ENCODE measurements at places on chromosomes 6 and 20.

DNA sequence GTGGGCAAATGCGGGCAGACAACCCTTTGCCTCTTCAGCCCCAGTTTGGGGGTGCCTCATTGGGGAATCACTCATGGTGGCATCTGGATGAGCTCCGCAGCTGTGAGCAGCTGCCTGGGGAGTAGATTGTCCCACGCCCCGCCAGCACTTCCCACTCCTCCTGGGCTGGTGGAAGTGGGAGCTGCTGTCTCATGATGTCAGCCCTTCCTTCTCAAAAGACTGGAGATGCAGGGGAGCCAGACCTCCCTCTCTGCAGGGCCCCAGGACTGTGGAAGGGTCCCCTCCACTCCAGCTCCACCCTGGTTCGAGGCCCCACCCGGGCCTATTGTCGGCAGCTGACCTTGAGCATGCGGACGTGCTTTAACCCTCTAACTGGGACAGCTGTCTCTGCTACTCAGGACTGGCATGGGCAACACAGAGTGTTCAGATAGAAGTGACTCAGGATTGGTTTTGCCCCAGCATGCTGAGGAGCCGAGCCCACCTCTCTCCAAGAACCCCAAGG, 2.0 kb downstream of the UNC93A start:
- peaks cover 3% of the 10 kb centered on the region for H3K36me3 ChIP-seq
- no peak overlapping the region for H3K27ac ChIP-seq
- no peak for DNase-seq
- peaks cover 17% of the 10 kb centered on the region for H3K27me3 ChIP-seq

DNA sequence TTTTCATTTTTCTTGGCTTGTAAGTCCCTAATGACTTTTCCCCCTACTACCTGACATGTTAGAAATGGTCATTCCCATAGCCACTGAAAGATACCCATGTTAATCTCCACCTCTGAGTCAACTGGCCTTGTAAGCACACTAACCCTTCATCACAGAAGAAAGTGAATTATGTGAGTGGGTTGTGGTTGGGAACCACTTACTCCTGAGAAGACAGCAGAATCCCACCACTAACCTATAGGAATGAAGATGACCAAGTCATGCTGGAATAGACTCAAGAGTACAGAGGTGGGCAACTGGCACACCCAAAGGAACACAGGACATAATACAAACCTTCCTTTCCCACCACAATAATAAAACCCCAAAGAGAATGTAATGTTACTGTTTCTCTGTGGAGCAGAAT, 30.1 kb downstream of the RAMACL start:
- H3K4me3 ChIP-seq, result no peak overlapping the region
- no peak overlapping the region for H3K27ac ChIP-seq
- H3K27me3 ChIP-seq, result peaks cover 6% of the 10 kb centered on the region
- peaks cover 11% of the 10 kb centered on the region for H3K4me1 ChIP-seq
- H3K36me3 ChIP-seq, result peaks cover 10% of the 10 kb centered on the region
- DNase-seq, result no peak

DNA sequence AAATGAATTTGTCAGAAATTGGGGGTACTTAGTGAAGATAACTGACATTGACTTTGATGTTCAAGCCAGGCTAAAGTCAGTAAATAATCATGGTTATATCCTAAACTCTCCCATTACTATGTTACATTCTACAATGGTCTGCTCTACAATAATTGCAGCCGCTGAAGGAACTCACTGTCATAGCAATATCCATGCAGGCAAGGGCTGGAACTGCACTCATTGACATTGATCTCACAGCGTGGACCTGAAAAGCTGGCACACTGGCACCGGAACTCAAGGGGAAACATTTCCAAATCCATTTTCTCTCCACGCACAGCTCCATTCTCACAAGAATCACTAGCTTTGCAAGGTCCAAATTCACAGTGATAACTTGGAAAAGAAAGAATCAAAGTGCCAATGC, 702.7 kb downstream of the EYS start:
- H3K27ac ChIP-seq, result no peak overlapping the region
- H3K4me3 ChIP-seq, result no peak overlapping the region
- H3K27me3 ChIP-seq, result no peaks in the 10 kb centered on the region
- no peaks in the 10 kb centered on the region for H3K4me1 ChIP-seq
- no peaks in the 10 kb centered on the region for H3K36me3 ChIP-seq
- DNase-seq, result no peak

- no peak for DNase-seq
- no peaks in the 10 kb centered on the region for H3K27me3 ChIP-seq
- no peaks in the 10 kb centered on the region for H3K36me3 ChIP-seq
- no peak overlapping the region for H3K4me3 ChIP-seq
- H3K27ac ChIP-seq, result no peak overlapping the region
Measured at GRCh38 chr6:140379919-140380318, 1005.5 kb upstream of the CITED2 start.

GRCh38 chr6:32796848-32797776, 19.7 kb downstream of the HLA-DOB start:
- peaks cover 9% of the 10 kb centered on the region for H3K36me3 ChIP-seq
- no peaks in the 10 kb centered on the region for H3K27me3 ChIP-seq
- peaks cover 25% of the 10 kb centered on the region for H3K4me1 ChIP-seq
- H3K4me3 ChIP-seq, result peak overlapping the region; percentile 86
- peak overlapping the region; percentile 86 for H3K27ac ChIP-seq
- DNase-seq, result peak; percentile 94

DNA sequence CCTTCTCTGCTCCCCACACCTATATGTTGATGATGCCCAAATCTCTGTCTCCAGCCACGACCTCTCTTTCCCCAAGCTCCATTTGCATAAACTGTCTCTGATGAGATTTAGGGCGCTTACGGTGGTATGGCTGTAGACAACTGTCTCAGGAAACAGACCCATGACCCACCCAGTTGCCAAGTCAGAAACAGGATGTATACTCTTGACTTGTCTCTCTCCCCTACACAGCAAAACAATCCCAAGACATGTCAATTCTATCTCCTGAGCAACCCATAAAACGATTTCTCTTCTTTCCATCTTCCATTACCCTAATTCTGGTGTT, 13.9 kb downstream of the GNL1 start:
- H3K27ac ChIP-seq, result peak overlapping the region; percentile 89
- peaks cover 25% of the 10 kb centered on the region for H3K4me1 ChIP-seq
- no peaks in the 10 kb centered on the region for H3K27me3 ChIP-seq
- H3K4me3 ChIP-seq, result peak overlapping the region; percentile 90

GRCh38 chr6:40996591-40997233, 42.3 kb downstream of the UNC5CL start:
- no peak overlapping the region for H3K4me3 ChIP-seq
- H3K27me3 ChIP-seq, result peaks cover 22% of the 10 kb centered on the region
- H3K4me1 ChIP-seq, result no peaks in the 10 kb centered on the region
- H3K27ac ChIP-seq, result no peak overlapping the region
- no peak for DNase-seq

- no peak overlapping the region for H3K27ac ChIP-seq
- no peak overlapping the region for H3K4me3 ChIP-seq
- H3K27me3 ChIP-seq, result peaks cover 3% of the 10 kb centered on the region
- no peak for DNase-seq
Measured at GRCh38 chr6:49607391-49607982, 29.2 kb downstream of the RHAG start.

DNA sequence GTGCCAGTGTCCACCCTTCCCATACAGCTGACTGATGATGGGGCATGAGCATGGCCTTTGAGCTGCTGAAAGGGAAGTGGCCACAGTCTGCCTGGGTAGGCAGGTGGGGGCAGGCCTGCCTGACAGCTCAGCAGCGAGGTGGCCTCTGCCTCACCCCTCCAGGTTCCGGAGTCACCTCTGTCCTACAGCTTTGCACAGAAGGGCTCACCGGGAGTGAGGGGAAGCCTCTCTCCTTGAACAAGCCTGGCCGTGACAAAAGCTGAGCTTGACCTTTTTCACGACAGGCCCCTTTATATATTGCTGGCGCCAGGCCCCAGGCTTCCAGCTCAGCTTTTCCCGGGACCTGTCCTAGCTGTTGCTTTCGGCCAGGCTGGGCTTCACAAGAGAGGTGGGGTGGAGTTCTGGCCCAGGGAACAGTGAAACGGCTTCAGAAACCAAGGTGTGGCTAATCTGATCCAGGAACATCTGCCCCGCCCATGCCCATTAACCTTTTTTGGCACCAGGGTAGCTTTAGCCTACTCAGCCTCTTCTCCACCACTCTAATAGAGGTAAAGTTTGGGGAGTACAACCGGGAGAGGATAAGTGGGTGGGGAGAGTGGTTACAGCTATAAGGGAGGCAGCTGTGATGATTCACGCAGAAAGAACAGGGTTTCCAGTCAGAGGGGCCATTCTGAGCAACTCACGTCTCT, 42.9 kb downstream of the C6orf132 start:
- H3K4me1 ChIP-seq, result peaks cover 4% of the 10 kb centered on the region
- H3K4me3 ChIP-seq, result no peak overlapping the region
- no peak for DNase-seq
- H3K27me3 ChIP-seq, result peaks cover 10% of the 10 kb centered on the region
- no peaks in the 10 kb centered on the region for H3K36me3 ChIP-seq

DNA sequence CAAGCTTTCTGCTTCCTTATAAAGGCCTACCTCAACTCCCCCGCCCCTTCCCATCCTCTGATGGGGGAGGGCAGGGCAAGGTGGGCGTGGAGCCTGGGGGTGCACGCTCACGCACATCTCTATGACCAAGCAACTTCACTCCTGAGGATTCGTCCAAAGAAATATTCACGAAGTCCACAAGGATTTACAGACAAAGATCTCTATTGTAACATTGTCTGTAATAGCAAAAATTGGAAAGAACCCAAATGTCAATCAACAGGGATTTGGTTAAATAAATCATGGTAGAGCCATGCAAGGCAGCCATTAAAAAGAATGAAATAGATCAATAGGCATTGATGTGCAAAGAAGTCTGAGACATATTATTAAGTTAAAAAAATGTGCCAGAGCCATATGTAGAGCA, 130.4 kb upstream of the AFDN start:
- H3K36me3 ChIP-seq, result peaks cover 2% of the 10 kb centered on the region
- DNase-seq, result no peak
- no peak overlapping the region for H3K27ac ChIP-seq
- H3K4me3 ChIP-seq, result no peak overlapping the region
- peaks cover 4% of the 10 kb centered on the region for H3K27me3 ChIP-seq
- peaks cover 8% of the 10 kb centered on the region for H3K4me1 ChIP-seq

GRCh38 chr20:52787216-52787615, 184.9 kb upstream of the TSHZ2 start:
- H3K4me1 ChIP-seq, result no peaks in the 10 kb centered on the region

Data from memory B cell (primary cell).